ENCODE measurements at places on chromosomes 3 and 15.

GRCh38 chr3:162799910-162800309 is 1303.3 kb downstream of the OTOL1 start:
- DNase-seq = no peak

GRCh38 chr3:127529346-127530188 is 61.0 kb downstream of the TPRA1 start:
- DNase-seq = no peak

DNA sequence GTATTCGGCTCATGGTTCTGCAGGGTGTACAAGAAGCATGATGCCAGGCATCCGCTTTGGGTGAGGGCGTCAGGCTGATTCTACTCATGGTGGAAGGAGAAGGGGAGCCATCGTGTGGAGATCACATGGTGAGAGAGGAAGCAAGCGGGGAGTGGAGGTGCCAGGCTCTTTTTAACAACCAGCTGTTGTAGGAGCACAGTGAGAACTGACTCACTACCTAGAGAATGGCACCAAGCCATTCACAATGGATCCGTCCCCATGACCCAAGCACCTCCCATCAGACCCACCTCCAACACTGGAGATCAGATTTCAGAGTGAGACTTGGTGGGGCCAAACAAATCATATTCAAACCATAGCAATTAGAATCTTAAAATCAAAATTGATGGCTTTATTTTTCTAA is 259.8 kb upstream of the CTDSPL start:
- no peak for DNase-seq

DNA sequence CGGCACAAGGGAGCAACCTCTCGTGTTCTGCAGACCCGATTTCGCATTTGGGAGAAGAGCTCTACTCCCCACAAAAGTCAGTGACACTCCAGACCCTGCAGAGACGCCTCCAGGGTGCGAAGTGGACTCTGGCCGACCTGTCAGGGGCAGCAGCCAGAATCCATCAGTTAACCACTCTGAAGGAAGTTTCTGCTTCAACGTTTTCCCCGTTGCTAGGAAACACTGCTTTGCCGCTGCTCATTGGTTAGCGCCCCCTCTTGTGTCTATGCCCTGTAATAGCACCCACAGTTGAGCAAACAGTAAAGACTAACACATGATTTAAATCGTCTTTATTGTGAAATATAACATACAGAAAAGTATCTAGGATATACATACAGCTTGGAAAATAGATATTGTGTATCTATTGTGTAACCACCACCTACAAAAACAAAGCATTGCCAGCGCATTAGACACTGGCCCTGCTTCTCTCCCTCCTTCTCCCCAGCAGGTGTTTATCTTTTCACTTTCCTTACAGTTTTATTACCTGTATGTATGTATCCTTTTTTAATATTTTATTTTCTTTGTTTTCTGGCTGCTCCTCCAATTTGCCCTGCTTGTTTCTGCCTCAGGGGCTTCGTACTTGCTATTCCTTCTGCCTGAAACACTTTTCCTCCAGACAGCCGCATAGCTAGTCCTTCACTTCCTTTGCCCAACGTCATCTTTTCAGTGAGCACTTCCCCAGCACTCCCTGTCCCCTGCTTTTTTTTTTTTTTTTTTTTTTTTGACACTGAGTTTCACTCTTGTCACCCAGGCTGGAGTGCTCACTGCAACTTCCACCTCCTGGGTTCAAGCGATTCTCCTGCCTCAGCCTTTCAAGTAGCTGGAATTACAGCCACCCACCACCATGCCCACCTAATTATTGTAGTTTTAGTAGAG is 38.8 kb downstream of the TMEM40 start:
- DNase-seq = peak; percentile 85

GRCh38 chr3:185807445-185808068 is 17.3 kb downstream of the IGF2BP2 start:
- peak; percentile 37 for DNase-seq

- DNase-seq = no peak
Measured at GRCh38 chr3:31055757-31056156, 161.3 kb upstream of the GADL1 start.

- DNase-seq = no peak
Measured at GRCh38 chr15:99932676-99933402, 199.6 kb upstream of the LYSMD4 start.

DNA sequence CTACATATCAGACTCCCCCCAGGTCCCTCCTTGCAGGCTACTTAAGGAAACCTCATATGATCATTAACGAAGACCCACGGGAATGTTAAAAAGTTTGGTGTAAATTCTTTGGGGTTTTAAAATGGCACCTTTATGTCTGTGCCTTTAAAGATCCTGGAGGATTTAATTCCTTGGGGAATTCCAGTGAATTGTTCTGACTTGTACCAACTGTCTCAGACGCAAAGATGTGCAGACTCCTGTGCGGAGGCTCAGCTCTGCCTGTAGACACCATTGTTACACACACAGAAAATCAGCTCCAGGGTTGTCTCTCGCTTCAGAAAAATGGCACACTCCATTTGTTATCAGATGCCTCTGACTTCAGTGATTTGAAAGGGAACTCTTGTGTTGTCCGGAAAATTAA is 414.4 kb upstream of the CFAP20DC start:
- no peak for DNase-seq

GRCh38 chr3:58880182-58880581 is 169.6 kb downstream of the CFAP20DC start:
- no peak for DNase-seq

DNA sequence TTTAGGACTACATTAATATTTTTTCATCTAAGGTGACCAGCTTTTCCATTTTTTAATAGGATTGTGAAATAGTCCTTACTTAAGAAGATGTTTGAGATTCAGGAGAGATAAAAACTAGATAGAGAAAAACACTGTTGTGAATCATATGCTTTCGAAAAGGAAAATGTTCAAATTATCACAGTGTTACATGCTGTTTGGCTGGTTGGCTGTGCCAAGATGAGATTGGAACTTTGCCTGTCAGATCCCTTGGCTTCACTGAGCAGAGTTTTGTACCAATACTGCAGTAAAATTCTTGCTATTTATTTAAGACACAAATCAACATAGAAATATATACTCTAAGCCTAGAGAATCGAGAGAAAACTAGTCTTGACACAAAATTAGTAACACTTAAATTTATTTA is 117.2 kb downstream of the OXSM start:
- no peak for DNase-seq

- no peak for DNase-seq
Measured at GRCh38 chr15:33098094-33099058, 96.1 kb downstream of the FMN1 start.

DNA sequence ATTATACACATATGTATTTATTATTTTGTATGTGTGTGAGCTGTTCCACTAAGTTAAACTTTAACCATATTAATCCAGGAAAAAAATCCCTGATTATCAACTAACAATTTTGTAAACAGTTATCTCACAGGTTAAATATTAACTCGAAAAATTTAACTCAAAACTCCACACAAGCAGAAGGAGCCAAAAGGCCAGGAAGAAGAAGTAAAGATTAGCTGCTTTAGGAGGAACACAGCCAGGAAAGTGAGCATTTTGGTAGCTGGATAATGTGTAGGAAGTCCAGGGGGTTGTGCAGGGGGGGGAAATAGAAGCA is 425.0 kb downstream of the TIGIT start:
- no peak for DNase-seq

DNA sequence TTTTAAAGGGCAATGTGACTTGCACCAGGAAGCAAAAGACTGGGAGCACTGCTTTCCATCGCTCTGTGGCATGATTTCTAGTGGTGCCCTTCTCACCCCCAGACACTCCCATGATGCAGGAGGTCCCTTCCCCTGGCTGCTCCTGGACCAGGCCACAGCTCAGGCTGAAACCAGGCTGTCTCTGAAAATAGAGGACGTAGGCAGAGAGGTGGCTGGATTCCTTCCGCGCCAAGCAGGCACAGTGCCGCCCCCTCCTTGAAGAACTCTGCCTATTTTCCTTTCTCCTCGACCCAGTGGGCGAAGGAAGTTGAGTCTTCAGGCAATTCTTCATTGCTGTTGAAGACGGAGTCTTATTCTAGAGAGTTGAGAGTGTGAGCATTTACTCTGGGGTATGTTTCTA is 489.4 kb upstream of the TBL1XR1 start:
- no peak for DNase-seq

DNA sequence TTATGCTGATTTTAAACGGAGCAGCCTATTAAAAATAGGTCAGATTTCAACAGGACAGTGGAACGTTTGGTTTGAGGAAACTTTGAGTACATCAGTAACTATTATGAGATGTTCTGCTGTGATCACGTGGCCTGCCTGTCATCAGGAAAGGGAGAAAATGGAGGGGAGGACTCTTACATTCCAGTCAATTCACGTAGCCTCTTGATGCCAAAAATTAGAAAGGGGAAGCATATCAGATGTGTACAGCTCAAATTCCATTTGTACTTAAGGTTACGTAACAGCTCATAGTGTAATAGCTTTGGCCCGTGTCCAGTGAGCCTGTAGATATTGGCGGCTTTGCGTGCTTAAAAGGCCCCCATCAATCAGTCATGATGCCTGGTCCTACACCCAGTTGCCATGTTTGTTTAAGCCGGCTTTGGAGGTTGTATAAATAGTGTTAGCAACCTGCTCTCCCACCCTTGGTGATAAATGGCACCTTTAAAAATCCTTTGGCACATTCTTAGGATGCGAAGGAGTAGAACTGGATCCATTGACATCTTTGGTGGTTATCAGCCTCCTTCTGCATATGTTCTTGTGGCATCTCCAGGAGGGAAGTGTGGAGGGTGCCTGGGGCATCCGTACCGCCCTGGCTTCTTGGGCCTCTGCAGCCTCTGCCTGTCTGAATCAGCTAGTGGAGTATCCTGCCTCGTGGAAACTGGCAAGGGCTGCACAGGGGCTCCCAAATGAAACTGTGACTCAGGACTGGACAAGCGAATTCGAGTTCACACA is 163.9 kb downstream of the THSD4 start:
- no peak for DNase-seq

DNA sequence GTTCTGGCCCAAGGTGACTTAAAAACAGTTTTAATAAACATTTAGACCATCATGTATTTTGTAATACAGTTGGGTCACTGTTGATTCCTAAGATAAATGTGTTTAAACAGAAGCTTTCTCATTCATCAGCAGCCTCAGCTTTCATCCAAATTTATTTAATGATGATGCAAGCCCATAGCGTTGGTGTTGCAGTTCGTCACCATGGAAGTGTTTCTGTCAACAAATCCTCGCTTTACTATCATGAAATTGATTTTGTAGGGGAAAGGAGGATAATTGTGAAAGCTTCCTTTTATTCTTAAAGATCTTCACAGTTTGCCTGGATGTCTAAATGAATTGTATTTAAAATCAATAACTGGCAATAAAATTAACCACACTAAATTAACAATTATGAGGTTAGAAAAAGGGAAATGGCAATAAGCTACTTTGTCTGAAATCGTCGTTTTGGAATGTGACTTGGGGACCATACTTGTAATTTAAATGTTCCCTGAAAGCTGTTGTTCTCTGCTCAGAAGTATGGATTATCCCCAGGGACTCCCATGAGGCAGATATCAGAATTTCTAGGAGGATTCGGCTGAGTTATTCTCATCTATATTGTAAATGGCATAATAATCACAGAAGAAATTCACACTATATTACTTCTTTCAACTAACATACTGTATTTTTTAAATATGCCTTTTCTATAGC is 29.0 kb downstream of the CMSS1 start:
- no peak for DNase-seq

Data from CD4-positive, alpha-beta T cell treated with Interleukin-4 for 1 hour (primary cell).